ENCODE measurements at places on chromosomes 6 and 20.

DNA sequence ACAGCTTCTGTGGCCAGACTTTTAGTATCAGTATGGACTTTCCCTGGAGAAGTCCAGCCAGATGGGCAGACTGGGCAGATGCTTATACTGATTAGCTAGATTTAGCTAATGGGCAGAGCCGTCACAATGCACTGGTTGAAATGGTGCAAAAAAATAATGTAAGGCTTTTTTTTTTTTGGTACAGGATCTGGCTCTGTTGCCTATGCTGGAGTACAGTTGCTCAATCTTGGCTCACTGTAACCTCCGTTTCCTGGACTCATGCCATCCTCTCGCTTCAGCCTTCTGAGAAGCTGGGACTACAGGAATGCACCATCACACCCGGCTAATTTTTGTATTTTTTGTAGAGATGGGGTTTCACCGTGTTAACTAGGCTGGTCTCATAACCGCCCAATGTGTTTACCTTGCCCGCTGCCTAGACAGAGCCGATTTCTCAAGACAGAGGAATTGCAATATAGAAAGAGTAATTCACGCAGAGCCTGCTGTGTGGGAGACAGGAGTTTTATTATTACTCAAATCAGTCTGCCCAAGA is 16.4 kb upstream of the KIFC1 start:
- no peak for DNase-seq

DNA sequence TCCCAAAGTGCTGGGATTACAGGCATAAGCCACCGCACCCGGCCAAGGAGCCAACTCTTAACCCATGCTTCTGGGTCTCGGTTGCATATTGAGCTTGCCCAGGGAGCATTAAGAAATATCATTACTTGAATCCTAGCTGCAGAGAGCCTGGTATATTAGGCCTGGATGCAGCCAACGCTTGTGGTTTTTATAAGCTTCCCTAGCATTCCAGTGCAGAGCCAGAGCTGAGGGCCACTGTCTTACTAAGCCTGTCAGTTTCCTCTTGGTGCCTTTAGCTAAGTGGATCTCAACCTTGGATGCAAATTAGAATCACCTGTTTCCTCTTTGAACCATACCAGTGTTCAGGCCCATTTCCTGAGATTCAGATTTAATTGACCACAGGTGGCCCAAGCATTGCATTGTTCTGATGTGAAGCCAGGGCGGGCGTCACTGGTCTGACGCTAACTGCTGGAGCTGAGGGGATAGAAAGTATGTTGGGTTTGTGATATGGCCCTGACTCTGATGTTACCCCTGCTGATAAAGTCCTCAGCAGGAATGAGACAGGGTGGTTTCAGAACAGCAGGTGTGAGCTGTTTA is 76.3 kb downstream of the BTBD3 start:
- no peak for DNase-seq

DNA sequence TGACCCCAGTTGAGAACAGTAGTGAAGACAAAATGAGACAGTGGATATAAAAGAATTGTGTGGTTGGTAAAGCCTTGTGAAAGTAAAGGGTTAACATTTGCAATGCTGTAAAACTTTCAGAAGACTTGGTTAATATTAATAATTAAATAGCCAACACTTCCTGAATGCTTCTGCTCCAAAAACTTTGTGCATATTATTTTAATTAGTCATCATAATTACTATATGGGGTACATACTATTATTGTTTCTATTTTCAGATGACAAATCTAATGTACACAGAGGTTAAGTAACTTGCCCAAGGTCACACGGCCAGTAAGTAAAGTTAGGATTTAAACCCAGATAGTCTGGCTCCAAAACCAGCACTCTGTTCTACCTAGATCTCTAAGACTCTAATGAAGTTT is 291.3 kb downstream of the OGFRL1 start:
- no peak for DNase-seq

DNA sequence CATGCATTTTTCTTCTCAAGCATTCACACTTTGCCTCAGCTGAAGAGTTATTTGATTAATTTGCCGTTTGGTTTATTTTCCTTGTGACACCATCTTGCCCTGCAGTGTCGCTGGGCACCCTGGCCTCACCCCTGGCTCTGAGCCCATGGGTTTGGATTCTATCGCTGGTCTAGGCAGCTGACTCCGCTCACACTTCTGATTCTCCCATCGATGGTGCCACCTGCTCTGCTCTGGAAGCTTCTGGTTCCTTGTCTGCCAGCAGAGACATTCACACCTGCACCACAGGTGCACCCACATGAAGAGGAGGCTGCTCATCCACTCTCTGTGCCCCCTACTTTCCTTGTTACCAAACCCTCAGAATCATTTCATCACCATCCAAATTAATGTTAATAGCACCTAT is 291.6 kb upstream of the CDH4 start:
- no peak for DNase-seq

All from caudate nucleus (tissue), 63 donors.